ENCODE measurements at places on chromosomes 12 and 14. TPM values are rescaled to one million over a fixed set of nuclear protein-coding genes. Genes with fewer than 3 reads are reported as not detected.

ANKRD9 gene
- 13.3 TPM for total RNA-seq

GRCh38 chr14:104423701-104424405 lies 155.7 kb upstream of the C14orf180 start:
- DNase-seq, result no peak

GRCh38 chr14:68919129-68919927 lies 59.8 kb downstream of the ACTN1 start:
- DNase-seq, result no peak

VRK1 gene
- total RNA-seq, result 64.9 TPM

GRCh38 chr12:58030566-58031279 lies 89.4 kb downstream of the ATP23 start:
- no peak for DNase-seq

ATG101 gene
- 22.0 TPM for total RNA-seq

POTEM gene
- total RNA-seq, result not detected

OLR1 gene
- total RNA-seq, result not detected

GRCh38 chr12:69059465-69060457 lies 126.8 kb upstream of the CPM start:
- peak; percentile 37 for DNase-seq

DNA sequence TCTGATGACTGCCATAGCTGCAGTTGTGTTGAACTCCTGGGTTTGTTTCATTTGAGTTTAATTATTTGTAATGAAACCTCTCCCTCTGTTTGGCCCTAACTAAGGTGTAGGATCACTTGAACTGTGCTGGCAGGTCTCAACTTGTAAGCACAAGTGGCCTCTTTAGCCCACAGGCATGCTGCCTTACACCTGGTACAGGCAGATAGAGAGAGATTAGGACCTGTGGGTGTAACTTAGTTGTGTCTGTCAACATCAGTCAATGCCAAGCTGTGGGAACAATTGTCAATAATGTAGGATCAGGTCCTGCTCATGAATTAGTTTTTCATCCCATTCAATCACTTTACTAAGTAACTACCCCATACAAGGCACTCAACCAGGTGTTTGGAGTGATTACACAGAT lies 263.0 kb upstream of the G2E3 start:
- DNase-seq, result no peak

IAPP gene
- total RNA-seq, result not detected

CBLN3 gene
- total RNA-seq, result 7.7 TPM

DNA sequence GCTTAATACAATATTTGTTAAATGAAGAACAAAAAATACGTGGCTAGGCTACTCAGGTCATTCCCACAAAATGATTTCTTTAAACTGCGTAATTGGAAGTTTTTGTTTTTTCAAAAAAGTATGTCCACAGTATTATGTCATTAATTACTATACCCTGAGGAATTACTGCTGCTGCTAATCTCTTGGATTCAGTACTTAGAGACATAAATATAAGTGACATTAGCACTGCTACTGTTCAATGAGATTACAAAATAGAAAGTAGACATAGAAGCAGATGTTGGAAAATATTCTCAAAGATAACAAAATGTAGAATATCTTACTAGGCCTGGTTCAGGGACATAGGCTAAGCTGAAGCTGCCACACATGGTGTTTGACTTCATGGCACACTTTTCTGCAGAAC lies 36.3 kb downstream of the HMGA2 start:
- DNase-seq, result no peak

REC8 gene
- total RNA-seq, result 22.3 TPM

GRCh38 chr12:95147866-95148265 lies 69.4 kb downstream of the FGD6 start:
- no peak for DNase-seq

ASPG gene
- total RNA-seq, result not detected

DNA sequence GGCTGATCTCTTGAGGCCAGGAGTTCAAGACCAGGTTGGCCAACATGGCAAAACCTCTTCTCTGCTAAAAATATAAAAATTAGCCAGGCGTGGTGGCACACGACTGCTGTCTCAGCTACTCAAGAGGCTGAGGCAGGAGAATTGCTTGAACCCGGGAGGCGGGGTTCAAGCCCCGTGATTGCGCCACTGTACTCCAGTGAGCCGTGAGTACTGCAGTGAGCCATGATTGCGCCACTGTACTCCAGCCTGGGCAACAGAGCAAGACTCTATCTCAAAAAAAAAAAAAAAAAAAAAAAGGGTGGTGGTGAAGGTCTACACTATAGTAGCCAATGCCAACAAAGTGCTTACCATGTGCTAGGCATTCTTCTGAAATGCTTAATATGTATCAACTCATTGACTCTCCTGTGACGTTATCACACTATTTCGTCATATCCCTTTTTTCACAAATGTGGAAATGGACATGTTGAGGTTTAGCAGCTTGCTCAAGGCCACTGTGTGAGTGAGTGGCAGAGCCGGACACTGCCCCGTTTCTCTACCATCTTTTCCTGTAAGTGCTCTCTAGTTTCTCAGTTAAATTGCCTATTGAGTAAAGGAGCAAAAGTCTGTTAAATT lies 59.6 kb downstream of the GNS start:
- DNase-seq, result no peak

GRCh38 chr12:54407183-54407905 lies 11.7 kb downstream of the ITGA5 start:
- DNase-seq, result no peak

Measured in activated naive CD4-positive, alpha-beta T cell treated with anti-CD3 and anti-CD28 coated beads for 36 hours (primary cell).